ENCODE measurements at places on chromosomes 4 and X.

DNA sequence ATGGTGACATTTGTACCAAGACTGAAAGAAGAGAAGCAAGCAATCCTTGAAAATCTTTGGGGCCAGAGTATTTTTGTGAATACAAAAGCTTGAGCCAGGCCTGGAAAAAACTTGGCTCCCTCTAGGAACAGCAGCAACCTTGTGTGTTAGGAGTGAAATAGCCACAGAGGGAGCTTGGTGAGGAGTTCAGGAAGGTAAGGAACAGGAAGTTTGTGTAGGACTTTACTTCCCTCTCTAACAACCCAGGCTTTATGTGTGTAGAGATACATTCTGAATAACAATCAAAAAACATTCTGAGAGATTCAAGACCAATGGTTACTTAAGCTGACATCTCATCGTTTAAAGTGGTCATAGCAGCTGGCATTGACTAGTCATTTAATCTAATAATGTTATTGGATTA is 668.5 kb downstream of the PCDH18 start:
- DNase-seq = no peak

- no peak for DNase-seq
Observed at GRCh38 chr4:53682196-53682595, 90.9 kb upstream of the LNX1 start.

- peak; percentile 29 for DNase-seq
Observed at GRCh38 chr4:6134612-6135220, 65.6 kb downstream of the JAKMIP1 start.

DNA sequence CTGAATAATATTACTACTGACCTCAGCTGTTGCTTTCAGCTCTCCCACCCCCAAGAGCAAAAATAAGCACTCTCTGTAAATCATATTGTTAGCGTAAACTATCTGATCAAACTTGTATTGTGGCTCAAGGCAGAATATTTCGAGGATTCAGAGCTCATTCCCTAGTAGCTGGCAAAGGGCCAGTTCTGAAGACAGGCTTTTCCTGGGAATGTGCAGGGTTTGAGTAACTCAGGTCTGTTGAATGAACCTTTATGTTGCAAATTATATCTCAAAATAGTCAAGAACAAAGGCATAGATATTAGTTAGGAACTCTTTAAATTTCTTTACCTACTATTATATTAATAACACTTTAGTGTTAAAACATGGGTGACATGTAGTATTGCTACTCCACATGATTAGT is 454.9 kb downstream of the CCSER1 start:
- DNase-seq = no peak

GRCh38 chr4:139919004-139919403 is 235.0 kb downstream of the MAML3 start:
- no peak for DNase-seq

DNA sequence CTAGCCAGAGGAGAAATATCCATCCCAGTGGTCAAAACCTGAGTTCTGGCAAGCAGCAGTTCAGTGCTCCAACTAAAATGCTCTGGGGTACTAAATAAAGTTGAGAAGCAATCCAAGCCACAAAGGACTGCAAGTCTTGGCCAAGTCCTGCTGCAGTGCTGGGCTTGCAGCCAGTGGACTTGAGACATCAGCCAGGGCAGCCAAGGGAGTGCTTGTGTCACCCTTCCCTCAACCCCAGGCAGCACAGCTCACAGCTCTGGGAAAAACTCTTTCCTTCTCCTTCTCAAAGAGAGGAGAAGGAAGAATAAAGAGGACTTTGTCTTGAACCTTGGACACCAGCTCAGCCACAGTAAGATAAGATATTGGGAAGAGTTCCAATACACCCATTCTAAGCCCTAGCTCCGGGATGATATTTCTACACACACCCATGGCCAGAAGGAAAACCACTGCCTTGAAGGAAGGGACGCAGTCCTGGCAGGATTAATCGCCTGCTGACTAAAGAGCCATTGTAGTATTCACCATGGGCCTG is 99.8 kb downstream of the PTCHD1 start:
- DNase-seq = no peak

GRCh38 chr4:61318431-61318830 is 118.3 kb downstream of the ADGRL3 start:
- no peak for DNase-seq

DNA sequence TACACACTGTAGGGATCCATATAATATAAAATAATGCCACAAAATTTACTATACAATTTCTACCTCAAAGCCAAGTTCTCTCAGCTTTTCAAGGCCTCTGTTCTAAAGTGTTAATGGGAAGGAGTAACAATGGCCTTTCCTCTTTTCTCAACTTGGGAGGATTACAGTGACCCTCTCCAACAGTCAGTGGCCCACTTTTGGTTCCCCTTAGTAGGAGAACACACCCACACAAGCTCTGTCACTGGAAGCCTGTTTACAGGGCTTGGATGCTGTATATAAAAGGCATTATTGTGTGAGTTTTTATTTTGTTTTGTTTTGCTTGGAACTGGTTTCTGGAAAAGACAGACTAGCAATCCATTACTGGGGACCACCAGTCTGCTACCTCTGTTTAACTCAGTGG is 1.8 kb downstream of the ARHGEF6 start:
- DNase-seq = no peak

GRCh38 chrX:14359316-14359715 is 170.0 kb upstream of the GLRA2 start:
- no peak for DNase-seq

DNA sequence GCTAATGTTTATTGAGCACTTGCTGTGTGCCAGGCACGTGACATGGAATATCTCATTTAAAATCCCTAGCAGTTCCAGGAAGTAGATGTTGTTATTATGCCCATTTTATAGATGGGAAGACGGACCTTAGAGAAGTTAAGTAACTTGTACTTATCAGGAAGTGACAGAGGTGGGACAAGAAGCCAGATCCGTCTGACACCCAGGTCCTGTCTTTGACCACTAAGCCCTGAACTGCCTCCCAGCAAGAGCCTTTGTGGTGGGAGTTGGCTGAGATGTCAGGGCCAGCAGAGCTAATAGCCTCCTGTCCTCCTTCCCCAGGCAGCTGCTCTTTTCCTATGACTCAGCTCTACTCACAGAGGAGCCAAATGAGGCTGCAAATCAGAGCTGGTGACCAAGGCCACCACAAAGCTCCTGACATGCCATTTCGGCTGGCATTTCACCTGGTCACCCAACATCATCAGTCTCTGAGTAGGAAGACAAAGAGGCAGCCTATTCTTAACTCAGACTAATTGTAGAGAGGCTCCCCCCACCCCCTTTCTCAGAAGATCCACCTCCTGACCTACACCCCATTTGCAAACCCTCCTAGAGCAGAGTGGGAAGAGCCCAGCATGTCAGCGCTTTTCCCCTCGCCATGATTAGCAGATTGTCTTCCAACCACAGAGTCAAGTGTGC is 175.1 kb upstream of the KIT start:
- DNase-seq = no peak

DNA sequence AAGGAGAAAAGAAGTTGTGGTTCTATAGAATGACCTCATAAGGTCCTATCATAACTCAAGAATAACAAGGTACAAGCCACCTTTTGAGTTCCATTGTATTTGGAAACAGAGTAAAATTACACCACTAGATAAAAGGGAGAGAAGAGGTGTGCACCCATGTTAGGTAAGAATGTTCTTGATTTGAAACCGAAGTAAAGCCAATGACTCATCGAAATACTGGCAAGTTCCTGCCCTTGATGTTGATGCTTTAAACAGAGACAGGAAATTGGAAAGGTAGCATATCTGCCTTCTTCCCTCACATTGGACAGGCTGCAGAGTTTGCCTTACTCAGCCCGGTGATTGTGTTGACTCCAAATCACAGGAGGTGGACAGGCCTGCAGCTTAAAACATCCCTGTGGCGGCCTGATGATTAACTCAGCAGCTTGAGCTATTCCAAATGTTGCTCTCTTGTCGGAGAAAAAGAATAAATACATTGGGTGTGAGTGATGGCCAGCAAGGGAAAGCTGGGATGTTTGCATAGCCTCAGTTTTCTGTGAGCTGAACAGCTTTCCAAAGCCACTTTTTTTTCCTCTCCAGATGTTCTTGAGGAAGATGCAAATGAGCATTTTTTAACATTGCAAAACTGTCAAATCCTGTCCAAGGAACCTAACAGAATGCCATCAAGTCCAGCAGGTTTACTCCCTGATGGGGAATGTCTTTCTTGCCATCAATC is 321.1 kb downstream of the NKX6-1 start:
- DNase-seq = no peak

GRCh38 chr4:151021637-151022334 is 6.7 kb upstream of the LRBA start:
- DNase-seq = no peak

GRCh38 chr4:10982305-10982704 is 297.7 kb upstream of the CLNK start:
- DNase-seq = no peak
